ENCODE measurements at places on chromosomes 1 and 21.
A peak's percentile ranks its signal among the peaks of the same experiment; 100 is the strongest.

- DNase-seq: no peak
Measured at GRCh38 chr1:226986496-226987178, 46.5 kb downstream of the COQ8A start.

DNA sequence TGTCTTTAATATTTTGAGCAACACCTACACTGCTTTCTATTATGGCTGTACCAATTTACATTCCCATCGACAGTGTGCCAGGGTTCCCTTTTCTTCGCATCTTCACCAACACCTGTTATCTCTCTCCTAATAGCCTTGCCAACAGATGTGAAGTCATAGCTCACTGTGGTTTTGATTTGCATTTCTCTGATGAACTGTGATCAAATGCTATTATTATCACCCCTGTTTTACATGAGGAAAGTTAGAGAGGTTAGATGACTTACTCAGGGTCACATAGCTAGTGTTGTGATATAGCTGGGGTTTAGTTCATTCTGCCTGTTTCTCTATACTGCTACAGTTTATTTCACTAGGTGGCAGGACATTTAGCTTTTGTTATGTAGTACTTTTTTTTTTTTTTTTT lies 204.1 kb downstream of the FMN2 start:
- no peak for DNase-seq

GRCh38 chr1:156358641-156359040 lies 10.4 kb upstream of the RHBG start:
- DNase-seq: no peak

DNA sequence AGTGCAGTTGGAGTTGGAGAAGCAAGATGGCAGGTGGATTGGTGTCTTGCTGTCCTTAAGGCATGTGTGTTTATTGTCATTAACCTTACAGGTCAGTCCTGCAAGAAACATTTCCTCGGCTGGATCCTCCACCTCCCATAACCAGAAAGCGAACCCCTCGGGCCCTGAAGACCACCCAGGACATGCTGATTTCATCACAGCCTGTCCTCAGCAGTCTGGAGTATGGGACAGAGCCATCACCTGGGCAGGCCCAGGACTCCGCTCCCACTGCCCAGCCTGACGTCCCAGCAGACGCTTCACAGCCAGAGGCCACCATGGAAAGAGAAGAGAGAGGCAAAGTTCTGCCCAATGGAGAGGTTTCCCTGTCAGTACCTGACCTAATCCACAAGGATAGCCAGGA lies 1.6 kb downstream of the C1orf226 start:
- no peak for DNase-seq

DNA sequence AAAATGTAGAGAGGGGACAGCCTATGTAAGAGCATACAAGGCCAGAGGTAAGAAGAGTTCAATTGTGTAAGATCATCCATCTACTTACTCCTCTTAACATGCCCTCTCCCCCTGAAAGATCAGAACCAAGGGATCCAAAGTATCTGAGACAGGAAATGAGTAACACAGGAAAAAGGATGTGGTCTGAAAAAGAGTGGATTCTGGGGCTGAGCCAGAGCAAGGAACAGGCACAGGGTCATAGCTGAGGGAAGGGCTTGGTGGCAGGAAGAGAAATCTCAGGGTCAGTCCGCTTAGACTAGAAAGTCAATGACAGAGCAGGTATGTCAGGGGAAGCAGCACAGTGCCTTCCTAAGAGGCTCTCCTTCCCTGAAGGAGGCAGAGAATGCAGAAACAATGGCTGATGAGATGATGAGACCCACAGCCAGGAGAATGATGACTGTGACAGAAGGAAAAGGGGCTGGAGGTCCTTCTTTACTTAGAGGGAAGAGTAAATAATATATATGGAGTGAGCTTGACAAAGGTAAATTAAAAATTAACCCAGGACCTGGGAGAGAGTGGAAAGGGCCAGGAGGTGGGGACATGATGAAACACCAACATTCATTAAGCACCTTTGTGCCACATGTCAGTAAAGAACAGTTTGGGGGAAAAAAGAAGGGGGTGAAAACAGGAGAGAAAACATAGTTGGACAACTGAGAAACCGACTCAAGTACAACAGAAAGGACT lies 26.2 kb upstream of the A3GALT2 start:
- DNase-seq: no peak

- DNase-seq: no peak
Measured at GRCh38 chr1:100215101-100215500, 34.5 kb downstream of the DBT start.

DNA sequence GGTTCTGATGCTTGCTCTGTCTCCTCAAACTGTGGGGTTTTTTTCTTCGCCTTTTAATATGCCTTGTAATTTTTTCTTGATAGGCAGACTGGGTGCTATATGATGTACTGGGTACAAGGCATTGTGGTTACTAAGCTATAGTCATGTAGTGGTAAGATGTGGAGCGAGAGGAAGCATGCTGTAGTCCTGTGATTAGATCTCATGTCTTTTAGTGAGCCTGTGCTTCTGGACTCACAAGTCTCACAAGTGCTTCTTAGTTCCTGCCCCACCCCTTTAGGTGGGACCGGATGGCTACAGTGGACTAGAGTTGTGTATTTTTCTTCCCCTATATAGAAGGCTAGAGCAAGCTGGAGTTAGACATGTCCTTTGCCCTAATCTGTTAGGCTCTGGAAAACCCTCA lies 178.7 kb downstream of the DNM3 start:
- DNase-seq: no peak

- no peak for DNase-seq
Measured at GRCh38 chr1:7013833-7014639, 228.8 kb downstream of the CAMTA1 start.

GRCh38 chr1:12040457-12041051 lies 21.3 kb downstream of the MIIP start:
- DNase-seq: peak; percentile 50

DNA sequence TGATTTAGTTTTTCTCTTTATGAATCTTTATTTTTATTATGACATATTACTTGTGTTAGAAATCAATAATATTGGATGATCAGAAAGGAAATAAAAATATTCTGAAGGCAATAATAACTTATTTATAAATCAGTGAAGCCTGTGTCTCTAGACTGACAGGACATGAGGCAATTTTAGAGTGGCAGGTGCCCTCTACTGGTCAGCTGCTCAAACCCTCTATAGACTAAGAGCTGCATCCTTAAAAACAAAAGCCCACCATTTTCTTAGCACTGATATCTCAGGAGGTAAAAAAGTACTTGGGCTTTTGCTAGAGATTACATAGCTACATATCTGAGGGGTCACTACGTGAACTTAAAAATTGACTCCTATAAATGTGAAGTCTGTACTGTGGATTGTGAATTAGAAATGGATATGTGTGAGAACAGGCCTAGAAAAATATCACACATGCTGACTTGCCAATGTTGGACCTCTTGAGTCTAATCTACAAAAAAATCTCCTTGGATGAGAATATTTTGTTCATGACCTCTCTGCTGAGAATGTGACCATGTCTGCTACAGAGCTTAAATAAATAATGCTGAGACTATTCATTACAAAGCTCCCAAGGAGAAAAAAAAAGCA lies 597.9 kb upstream of the ADAMTS5 start:
- peak; percentile 69 for DNase-seq

DNA sequence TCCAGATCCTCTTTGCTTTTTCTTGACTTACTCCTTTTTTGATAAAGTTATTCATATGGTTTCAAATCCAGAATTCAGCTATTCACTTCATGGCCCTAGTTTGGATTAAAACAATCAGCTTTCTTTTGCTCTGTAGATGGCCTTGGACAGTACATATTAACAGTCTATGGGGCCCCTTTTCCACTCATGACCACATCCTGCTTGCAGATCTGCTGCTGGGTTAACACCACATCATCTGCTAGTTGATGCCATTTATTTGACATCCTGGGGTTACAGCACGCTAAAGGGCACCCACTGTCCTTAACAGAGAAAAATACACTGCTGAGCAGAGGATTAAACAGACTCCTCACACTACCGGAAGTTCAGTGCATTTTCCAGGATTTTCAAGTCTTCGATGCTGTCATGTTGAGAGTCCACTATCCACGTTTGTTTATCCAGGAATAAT lies 941 bp upstream of the IFI16 start:
- DNase-seq: no peak

- no peak for DNase-seq
Measured at GRCh38 chr1:102572637-102573036, 535.7 kb downstream of the COL11A1 start.

GRCh38 chr1:224058303-224058702 lies 55.6 kb upstream of the FBXO28 start:
- DNase-seq: no peak

DNA sequence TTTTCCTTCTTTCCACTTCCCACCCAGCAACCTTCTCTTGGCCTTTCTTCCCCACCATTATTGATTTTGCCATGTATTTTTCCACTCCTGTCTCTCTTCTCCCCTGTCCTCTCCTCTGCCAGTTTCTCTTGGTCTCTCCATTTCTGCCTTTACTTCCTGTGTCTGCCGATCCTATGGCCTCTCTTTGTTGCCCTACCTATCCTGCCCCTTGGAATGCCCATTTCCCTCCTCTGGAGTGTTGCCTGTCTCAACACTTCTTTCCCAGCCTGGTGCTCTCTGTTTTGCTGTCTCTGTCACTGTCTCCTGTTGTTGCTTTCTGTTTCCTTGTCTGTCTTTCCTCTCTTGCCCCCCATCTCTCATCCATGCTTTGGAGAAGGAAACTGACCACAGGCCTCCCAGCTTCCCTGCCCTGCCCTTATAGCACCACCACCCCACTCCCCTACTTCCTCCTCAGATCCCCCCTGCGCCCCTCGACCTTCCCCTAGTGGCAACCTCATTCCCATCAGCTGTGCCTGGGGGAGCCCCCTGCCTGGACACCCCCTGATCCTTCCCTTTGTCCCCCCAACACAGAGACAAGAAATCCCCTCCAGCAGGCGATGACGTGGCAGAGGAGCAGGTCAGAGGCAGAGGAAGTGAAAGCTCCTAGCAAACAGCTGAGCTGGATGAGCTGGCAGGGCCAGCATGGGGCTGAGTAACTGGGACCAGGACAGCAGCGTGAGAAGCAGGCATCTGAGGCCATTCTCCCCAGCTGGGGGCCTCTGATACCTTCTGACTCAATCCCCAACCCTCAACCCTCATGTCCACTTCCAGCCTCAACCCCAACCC lies 6.6 kb upstream of the ETV3L start:
- DNase-seq: no peak

DNA sequence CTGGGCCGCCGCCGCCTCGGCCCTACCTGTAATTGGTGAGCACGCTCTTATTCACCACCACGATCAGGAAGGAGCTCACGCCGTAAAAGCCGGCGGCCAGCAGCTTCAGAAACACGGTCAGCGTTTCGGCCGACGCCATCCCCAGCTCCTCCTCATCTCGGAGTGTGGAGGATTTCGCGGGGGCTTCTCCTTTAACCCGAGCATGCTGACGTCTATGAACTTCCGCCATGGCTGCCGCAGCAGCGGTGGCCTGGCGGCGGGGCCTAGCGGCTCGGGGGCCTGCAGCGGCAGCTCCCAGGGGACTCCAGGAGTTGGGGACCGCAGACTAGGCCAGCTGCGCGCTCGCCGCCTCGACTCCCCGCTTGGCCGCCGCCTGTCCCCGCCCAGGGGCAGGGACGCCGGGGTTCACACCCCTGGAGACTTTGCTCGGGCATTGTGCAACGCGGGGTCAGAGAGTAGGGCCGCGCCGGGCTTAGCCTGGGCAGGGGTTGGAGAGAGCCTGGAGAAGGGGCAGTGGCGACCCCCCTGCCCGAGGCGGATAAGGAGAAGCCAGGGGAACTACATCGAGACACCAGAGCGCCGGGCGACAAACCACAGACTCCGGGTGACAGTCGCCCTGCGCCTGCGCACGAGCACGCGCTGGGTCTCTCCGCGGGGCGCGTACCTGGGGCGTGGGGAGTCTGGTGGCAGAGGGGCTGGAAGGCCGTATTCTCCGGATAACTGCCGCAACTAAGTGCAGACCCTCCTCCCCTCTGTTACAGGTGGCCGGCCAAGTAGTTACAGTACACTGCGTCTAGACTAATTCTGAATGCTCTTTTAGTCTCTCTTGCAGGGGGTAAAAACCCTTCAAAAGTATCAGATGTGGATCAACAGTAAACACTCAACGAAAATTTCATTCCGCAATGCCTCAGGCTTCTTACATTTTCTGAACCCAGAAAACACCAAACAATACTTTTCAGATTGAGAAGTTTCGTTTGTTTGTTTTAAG lies at the start of gene SLC35D1:
SLC35D1 (minus strand) TSS at position 364 of the 988 bp plus-strand sequence; CDS start at position 229, 135 bp downstream.
- peak; percentile 95 for DNase-seq

DNA sequence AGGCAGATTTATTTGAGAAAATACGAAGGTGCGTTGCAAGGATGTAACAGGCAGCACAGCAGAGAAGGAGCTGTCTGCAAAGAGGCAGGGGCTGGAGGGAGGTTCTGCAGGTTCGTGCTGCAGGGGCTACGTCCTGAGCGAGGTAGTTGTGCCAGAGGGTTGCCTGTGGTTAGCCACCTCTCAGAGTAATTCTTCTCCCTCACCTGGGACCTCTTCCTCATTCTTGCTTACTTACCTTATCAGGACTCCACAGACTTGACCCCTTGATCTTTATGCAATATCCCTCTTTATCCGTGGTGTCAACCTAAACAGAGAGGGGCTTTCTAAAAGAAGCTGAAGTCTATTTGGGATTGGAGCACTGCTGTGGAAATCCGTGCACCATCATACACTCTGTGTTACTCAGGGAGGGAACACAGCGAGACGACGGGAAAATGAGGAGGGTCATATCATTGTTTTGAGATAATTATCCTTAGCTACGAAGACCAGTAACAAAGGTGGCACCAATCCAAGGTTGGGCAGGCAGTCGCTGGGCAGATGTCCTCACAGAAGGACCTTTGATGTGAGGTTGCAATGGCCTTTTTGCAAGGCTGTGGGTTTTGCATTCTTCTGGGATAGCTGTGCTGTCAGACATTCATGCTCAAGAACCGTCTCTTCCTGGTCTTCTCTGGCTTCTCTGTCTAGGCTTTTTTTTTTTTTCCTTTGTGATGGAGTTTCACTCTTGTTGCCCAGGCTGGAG lies 82.8 kb downstream of the WDR4 start:
- DNase-seq: no peak

DNA sequence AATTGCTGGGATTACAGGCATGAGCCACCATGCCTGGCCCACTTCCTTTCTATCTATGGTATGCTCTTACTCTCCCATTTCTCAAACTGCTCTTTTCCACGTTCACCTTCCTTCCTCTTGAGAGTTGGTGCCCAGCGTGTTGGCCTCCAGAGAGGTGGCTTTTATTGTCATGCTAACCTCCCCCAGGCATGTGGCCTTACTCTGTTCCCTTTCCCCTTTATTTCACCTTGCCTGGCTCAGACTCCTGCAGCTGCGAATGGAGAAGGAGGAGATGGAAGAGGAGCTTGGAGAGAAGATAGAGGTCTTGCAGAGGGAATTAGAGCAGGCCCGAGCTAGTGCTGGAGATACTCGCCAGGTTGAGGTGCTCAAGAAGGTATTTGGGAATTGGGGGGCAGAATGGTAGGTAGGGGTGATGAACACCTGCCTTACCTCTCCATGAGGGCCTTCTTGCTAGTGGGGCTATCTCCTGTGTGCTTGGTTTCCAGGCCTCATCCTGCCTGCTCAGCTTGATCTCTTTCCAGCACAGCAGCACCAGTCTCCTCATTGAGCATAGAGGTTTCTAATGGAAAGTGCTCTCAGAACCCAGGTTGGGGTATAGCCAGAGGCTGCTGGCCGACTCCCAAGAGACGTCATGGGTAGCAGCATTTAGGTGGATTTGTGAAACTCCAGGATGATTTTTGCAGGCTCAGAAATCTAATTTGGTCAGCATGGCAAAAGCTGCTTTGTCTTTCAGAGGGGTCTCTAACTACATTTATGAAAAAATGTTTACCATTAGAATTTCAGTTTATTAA lies 13.2 kb upstream of the TUFT1 start:
- DNase-seq: no peak

- DNase-seq: no peak
Measured at GRCh38 chr1:40422630-40423263, 27.5 kb upstream of the ZFP69B start.
